ENCODE measurements at places on chromosomes 6 and 20.

DNA sequence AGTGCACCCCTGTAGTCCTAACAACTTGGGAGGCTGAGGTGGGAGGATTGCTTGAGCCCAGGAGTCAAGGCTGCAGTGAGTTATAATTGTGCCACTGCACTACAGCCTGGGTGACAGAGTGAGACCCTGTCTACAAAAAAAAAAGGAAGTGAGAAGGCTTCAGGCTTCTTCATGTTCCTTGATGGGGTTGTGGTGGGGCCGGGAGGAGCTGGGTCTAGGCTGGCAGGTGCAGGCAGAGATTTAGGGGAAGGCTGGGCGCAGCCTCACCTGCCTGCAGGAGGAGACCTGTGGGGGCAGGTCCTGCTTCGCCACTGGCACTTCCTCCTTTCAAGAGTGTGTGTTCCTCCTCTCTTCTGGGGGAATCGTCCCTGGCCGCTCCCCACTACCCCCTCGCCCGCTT lies 63.9 kb downstream of the CHMP4B start:
- ATAC-seq, result no peak

DNA sequence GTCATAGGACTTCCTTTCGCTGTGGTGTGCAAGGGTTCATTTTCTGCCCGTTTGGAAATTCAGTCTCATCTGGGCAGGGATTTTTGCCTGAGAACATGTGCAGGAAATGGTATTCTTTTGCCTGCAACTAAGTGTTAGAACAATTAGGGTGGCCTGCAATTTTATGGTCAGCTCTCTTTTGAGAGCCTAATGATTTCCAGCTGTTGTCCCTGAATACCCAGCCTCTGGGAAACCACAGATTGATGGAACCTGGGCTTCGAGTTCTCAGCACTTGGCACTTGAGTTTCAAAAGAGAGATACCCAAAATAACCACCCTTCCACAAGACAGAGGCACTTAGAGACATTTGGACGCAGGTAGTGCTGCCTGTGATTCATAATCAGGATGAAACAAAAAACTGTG lies 217.2 kb upstream of the FOXA2 start:
- ATAC-seq, result no peak

- no peak for ATAC-seq
Measured at GRCh38 chr20:41746635-41747034, 128.5 kb upstream of the CHD6 start.

DNA sequence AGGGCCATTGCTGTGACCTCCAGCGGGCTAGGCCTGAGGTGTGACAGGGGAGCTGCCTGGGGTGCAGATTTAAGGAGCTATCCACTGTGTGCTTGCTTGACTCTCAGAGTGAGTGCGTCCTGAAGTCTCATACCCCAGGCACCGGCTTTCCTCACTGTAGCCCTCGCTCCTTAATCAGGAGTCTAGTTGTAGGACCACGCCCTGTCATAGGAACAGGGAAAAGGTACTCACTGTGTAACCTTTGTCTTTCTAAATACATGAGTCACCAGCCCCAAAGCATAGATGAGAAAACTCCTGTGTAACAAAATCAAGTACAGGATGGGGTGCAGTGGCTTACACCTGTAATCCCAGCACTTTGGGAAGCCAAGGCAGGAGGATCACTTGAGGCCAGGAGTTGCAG lies 141.7 kb downstream of the TMEM242 start:
- no peak for ATAC-seq

DNA sequence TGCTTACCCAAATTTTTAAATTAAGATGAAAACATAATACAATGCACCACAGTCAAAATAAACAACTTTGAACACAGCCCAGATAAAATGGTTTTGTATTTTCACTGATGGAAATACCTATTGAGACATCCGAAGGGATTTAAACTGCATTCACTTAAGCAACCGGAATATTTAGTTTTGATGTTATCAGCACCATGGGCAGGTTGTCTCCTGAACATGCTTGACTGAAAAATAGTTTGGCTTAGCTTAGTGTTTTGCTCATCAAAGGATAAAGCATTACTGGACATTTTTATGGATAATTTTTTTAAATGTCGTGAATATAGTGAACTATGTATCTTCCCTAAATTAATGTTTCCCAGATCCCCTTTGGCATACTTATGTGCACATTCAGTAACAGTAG lies 177.5 kb downstream of the GJA1 start:
- ATAC-seq, result no peak

DNA sequence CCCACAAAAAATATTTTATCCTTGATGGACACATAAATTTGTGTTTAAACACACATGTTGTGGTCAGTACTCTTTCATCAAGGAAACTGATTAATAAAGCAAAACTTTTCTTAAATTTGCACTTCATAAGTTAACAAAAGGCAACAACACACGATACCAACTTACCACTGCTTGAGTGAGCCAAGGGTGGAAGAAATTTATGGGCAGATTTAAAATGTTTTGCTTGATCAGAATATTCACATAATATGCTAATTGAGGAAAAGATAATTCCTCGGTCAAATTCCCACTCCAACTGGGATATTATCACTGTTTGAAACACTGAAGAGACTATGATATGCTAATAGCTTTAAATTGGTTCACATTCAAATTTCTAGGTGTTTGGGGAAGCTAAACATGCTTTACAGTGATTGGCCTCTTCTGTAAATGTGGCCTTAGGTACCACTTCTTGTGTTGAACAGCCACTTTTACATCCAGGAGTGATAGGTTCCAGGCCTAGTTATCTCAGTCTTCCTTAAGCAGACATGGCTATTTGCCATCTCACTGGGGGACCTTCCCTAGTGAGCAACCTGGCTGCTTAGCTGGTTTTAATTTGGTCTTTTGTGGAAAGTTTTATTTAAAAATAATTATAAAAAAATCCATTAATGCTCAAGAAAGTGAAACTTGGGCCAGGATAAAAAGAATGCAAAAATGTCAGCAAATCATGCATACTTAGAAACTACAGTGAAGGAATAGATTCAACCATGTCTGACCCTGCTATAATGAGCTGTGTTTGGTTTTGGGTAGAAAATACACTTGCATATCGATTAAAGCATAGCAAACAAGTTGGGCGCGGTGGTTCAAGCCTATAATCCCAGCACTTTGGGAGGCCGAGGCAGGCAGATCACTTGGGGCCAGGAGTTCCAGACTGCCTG lies 221.2 kb upstream of the MAP3K7 start:
- ATAC-seq, result no peak

DNA sequence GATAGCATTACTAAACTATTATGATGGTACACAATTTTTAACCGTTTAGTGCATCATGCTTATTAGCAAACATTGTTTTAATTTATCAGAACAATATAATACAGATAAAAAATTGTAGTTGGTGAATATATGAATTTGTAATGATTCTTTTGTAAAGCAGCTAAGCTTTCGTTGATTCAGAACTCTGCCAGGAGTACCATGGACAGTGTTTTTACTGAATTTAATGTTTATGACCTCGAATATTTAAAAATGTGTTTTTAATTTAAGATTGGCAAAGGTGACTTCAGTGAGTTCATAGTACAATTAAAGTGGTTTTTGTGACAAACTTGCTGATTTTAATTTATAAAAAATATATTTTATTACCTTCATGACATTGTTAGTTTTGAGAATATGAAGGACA lies 10.0 kb downstream of the AFDN start:
- no peak for ATAC-seq

GRCh38 chr20:48201188-48201587 lies 415.9 kb upstream of the SULF2 start:
- no peak for ATAC-seq

DNA sequence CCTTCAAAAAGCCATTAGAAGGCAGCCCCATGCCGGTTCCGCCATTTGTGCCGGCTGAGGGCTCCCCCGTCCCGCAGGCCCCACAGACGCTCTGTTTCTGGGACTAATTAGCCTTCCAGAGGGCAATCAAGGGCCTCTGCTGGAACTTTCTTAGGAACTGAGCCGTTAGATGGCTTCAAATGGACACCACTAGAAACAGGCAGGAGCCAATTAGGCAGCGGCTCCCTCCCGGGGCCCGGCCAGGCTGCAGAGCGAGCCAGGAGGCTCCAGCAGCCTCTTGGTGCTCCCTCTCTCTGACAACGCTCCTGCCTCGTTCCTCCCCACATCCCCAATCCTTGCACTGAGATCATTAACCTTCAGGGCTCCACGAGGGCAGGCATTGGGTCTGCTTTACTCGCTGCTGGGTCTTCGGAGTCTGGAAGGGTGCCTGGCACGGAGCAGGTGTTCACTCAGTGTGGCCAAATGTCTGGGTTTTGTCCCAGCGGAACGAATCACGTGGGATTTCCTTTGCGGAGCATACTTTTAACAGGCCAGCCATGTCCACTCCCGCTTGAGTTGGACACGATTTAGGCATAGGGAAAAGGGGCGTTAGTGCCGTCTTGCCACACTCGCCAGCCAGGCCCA lies 98.3 kb downstream of the TMEM242 start:
- ATAC-seq, result no peak

GRCh38 chr6:143901885-143902750 lies 37.8 kb downstream of the ZC2HC1B start:
- ATAC-seq, result peak; percentile 74

GRCh38 chr20:11849976-11850670 lies 67.6 kb upstream of the BTBD3 start:
- ATAC-seq, result peak; percentile 55

- no peak for ATAC-seq
Measured at GRCh38 chr6:41404182-41404845, 68.9 kb downstream of the NCR2 start.

DNA sequence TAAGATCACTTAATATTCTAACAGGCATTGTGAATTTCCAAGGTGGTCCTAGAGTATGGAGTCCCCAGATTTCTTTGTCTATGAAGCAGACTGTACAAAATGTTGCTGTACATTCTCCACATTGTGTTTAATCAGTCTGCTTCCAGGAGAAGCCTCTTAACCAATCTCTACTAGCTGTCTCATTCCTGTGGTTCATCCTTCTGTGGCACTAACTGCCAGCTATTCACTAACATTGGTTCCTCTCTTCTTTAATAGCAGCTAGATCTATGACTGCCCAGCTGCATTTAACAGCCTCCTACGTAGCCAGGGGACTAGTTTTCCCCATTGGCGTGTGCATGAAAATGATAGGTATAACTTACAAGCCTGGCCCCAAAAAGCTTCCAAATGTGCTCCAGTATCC lies 395.4 kb downstream of the SAMD5 start:
- no peak for ATAC-seq

- ATAC-seq, result no peak
Measured at GRCh38 chr20:13545790-13546189, 92.9 kb downstream of the TASP1 start.

GRCh38 chr20:38617830-38618196 lies 16.2 kb downstream of the ARHGAP40 start:
- ATAC-seq, result no peak

DNA sequence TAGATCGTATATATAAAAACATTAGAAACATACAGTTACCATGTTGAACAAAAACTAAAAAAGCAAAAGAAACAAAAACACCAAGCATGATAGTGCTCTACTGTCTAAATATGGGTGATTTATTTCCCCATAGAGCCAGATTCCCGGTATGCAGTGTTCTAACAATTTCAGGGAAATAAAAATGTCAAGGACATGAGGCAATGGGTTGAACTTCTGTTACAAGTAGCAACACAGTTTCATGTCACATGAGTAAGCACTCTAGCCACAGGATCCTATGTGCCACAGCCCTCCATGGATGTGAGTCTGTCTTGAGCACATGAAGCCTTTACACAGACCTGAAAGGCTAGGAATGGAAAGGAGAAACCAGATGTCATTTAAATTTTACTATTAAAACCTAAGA lies 96.0 kb downstream of the MAP3K5 start:
- peak; percentile 85 for ATAC-seq

DNA sequence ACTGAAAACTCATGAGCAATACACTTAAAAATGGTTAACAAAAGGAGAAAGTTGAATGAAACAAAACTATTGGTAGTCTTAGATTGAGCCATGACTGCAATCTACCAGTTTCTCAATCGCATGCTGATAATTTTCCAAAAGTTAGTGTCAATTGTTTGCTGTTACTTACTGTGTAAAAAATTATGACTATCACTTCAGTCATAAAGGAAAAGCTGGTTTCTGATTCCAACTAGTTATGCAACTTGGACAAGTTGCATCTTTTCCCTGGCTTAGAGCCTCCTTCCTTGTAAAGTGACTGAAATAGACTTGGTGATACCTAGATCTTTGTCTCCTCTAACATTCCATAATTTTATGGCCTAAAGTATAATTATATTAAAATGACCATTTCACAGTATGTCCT lies 88.3 kb upstream of the PAK5 start:
- no peak for ATAC-seq

DNA sequence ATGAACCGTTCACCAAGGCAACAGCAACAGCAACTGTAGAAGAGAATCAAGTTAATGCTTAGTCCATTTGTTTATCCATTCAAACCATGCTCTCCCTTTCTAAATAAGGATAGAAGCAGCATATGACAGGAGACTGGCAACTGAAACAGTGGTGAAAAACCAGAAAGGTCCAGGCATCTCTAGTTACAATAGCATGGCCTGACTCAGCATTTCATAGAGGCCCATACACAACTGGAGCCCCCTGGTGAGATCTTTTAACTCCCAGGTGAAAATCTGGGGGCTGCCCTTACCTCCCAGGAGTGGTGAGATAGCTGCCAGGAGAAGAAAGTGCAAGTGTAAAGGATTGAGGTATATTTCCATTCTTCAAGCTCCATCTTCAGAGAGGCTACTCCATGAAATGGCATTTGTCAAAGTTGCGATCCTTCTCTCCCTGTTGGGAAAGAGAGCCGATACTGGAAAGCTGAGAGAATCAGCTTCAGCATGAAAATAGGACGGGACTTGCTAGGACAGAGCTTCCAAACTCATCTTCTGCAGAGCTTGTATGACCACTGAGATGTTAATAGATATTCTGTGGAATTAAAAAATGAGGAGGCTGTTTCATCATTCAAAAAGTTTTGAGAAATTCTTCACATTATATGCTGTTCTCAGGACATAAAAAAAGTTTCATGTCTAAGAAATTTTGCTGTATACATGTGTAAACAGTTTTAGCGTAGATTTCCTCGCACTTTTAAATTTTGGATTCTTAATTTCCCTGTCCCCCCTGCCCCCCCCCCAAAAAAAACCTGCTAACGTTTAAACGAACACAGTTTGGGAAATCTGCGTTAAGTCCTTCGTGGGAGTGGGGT lies 10.9 kb upstream of the SLC2A12 start:
- ATAC-seq, result peak; percentile 21

GRCh38 chr6:140729521-140729920 lies 1355.1 kb upstream of the CITED2 start:
- no peak for ATAC-seq

GRCh38 chr6:33061987-33062386 lies 11.5 kb downstream of the HLA-DPA1 start:
- ATAC-seq, result no peak

Measured in gastroesophageal sphincter (tissue), 4 donors.